PC-9 (cell line): ENCODE measurements at places on chromosomes 2 and 18. TPM values are rescaled to one million over a fixed set of nuclear protein-coding genes. Genes with fewer than 3 reads are reported as not detected.

GRCh38 chr2:144140891-144141290 lies 379.0 kb downstream of the ZEB2 start:
- H3K4me1 ChIP-seq: no peaks in the 10 kb centered on the region
- DNase-seq: no peak
- H3K27me3 ChIP-seq: no peaks in the 10 kb centered on the region
- no peak overlapping the region for H3K27ac ChIP-seq

DNA sequence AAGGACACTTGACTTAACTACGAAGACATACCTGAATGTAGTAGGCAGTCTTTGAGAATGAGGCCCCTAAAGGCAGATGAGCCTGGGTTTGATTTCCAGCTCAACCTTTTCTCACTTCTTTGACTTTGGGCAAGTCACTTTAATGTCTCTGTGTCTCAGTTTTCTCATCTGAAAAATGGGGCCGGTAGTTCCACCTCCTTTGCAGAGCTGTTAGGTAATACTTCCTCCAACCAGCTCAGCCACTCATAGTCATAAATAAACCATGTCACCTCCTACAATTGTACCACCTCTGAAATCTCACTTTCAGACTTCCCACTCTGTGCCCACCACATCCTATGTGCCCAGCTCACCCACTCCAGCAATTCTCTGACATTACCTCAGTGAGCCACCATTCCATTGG lies 10.4 kb downstream of the ARHGAP25 start:
- DNase-seq: no peak
- no peaks in the 10 kb centered on the region for H3K4me1 ChIP-seq
- no peaks in the 10 kb centered on the region for H3K36me3 ChIP-seq
- H3K27ac ChIP-seq: no peak overlapping the region
- H3K4me3 ChIP-seq: no peak overlapping the region
- no peaks in the 10 kb centered on the region for H3K27me3 ChIP-seq

- H3K27me3 ChIP-seq: 0 out of 2 replicates have a peak, but pooled peaks cover 3% of the 10 kb centered on the region
- H3K36me3 ChIP-seq: no peaks in the 10 kb centered on the region
- H3K27ac ChIP-seq: no peak overlapping the region
These were observed 180.7 kb downstream of the SUCLG1 start for GRCh38 chr2:84278386-84278785.

DNA sequence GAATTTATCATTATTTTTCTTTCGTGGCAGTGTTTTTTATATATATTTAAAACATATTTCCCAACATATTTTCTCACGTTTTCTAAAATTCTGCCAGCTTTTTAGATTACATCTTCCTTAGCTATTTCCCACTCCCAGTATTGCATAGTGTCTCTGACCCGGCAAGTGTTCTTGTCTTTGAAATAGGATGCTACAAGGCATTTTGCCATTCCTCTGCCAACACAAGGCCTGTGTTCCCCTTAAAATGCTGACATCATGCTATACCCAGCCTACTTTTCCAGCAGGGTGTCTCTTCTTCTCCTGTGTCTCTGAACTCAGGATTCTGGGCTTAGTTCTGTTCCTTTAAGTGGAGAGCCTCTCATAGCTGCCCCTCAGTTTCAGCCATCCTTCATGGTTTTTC lies 115.2 kb downstream of the DIS3L2 start:
- no peak overlapping the region for H3K4me3 ChIP-seq
- H3K27me3 ChIP-seq: no peaks in the 10 kb centered on the region
- no peak overlapping the region for H3K27ac ChIP-seq

The C2orf74 gene
- total RNA-seq: 19.2 and 22.6 TPM in 2 replicates

The COLEC12 gene
- not detected in 2 replicates for total RNA-seq

DNA sequence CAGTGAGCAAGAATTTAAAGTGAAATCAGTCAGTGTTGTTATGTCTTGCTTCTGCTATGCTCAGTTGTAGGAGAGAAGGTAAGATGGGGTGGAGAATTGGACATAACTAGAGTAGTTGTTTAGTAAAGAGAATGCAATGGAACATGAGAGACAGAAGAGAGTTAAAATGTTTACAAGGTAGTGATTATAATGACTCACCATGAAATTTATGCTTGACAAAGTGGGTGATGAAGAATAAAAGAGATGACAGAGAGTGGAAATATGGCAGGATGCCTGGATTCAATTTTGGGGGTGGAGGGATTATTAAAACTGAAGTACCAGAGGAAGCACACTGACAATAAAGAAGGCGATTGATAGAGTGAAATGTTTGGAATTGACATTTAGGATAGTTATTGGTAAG lies 10.6 kb downstream of the SCG2 start:
- no peak overlapping the region for H3K4me3 ChIP-seq
- no peaks in the 10 kb centered on the region for H3K36me3 ChIP-seq
- peaks cover 13% of the 10 kb centered on the region for H3K4me1 ChIP-seq
- DNase-seq: no peak
- no peak overlapping the region for H3K27ac ChIP-seq

The REG3A gene
- total RNA-seq: not detected in 2 replicates

The LIMS4 gene
- 1.4 and 2.1 TPM in 2 replicates for total RNA-seq

DNA sequence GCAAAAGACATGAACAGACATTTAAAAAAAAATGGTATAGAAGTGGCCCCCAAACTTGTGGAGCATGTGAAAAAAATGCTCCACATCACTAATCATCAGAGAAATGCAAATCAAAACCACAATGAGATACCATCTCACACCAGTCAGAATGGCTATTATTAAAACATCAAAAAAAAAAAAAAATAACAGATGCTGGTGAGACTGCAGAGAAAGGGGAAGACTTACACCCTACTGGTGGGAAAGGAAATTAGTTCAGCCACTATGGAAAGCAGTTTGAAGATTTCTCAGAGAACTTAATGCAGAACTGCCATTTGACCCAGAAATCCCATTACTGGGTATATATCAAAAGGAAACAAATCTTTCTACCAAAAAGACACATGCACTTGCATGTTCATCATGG lies 164.8 kb downstream of the RIT2 start:
- H3K36me3 ChIP-seq: no peaks in the 10 kb centered on the region
- DNase-seq: no peak
- H3K27me3 ChIP-seq: no peaks in the 10 kb centered on the region
- no peaks in the 10 kb centered on the region for H3K4me1 ChIP-seq
- H3K27ac ChIP-seq: no peak overlapping the region

- no peaks in the 10 kb centered on the region for H3K36me3 ChIP-seq
- no peak overlapping the region for H3K4me3 ChIP-seq
- no peaks in the 10 kb centered on the region for H3K4me1 ChIP-seq
- DNase-seq: no peak
- no peaks in the 10 kb centered on the region for H3K27me3 ChIP-seq
These were observed 334.4 kb upstream of the DLGAP1 start for GRCh38 chr18:4789506-4789905.

The TMEM178A gene
- 2.8 and 2.9 TPM in 2 replicates for total RNA-seq
